ENCODE measurements at places on chromosomes 6 and 20. TPM values are rescaled to one million over a fixed set of nuclear protein-coding genes. Genes with fewer than 3 reads are reported as not detected.

Gene SLC16A10
- 18.5 TPM for total RNA-seq

- H3K27me3 ChIP-seq, result no peaks in the 10 kb centered on the region
- no peaks in the 10 kb centered on the region for H3K36me3 ChIP-seq
- no peak overlapping the region for H3K27ac ChIP-seq
- no peak overlapping the region for H3K4me3 ChIP-seq
These were observed 241.2 kb upstream of the TAB2 start for GRCh38 chr6:149076355-149076734.

- H3K4me3 ChIP-seq, result no peak overlapping the region
- H3K36me3 ChIP-seq, result no peaks in the 10 kb centered on the region
- peak overlapping the region; percentile 92 for H3K27ac ChIP-seq
- peaks cover 45% of the 10 kb centered on the region for H3K4me1 ChIP-seq
- DNase-seq, result no peak
These were observed 1.8 kb downstream of the IGF2R start for GRCh38 chr6:159970659-159971063.

- no peaks in the 10 kb centered on the region for H3K4me1 ChIP-seq
- H3K36me3 ChIP-seq, result no peaks in the 10 kb centered on the region
- no peak overlapping the region for H3K4me3 ChIP-seq
- H3K27ac ChIP-seq, result no peak overlapping the region
- H3K27me3 ChIP-seq, result no peaks in the 10 kb centered on the region
These were observed 9.3 kb upstream of the TRAF3IP2 start for GRCh38 chr6:111614833-111615582.

DNA sequence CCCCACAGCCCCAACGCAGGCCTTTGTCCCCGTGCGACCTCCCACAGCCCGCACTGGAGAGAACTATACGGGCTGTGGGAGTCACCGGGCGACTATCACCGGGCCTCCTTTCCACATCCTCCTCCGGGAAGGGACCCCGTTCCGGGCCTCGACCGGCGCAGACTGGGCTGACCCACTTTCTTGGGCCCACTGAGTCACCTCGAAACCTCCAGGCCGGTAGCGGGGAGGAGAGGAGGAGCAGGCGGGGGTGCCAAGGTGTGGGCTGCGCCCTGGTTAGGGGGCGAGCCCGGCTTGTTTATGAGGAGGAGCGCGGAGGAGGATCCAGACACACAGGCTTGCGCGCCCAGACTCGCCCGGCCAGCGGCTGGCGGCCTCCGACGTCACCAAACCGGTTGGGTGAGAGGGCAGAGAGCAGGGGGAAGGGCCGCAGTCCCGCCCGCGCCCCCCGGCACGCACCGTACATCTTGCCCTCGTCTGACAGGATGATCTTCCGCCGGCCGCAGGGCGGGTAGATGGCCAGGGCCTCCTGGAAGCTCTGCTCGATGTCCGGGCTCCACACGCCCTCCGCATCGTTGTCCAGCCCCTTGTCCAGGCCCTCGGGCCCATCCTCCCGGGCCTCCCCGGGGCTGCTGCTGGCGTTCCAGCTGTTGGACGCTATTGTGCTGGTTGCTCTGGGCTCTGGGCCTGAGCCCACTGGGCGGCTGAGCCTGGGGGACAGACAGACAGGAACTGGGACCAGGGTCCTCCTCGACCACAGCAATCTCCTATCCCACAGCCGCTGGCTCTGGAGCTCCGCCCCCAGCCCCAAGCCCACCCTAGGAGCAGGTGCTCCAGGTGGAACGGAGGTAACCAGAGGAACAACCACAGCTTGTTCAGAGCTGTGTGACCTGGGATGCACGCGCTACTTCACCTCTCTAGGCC lies 10.6 kb downstream of the TEAD3 start:
- peaks cover 10% of the 10 kb centered on the region for H3K36me3 ChIP-seq
- H3K27ac ChIP-seq, result peak overlapping the region; percentile 74
- no peak for DNase-seq
- H3K4me3 ChIP-seq, result peak overlapping the region; percentile 18
- H3K4me1 ChIP-seq, result no peaks in the 10 kb centered on the region
- H3K27me3 ChIP-seq, result no peaks in the 10 kb centered on the region

DNA sequence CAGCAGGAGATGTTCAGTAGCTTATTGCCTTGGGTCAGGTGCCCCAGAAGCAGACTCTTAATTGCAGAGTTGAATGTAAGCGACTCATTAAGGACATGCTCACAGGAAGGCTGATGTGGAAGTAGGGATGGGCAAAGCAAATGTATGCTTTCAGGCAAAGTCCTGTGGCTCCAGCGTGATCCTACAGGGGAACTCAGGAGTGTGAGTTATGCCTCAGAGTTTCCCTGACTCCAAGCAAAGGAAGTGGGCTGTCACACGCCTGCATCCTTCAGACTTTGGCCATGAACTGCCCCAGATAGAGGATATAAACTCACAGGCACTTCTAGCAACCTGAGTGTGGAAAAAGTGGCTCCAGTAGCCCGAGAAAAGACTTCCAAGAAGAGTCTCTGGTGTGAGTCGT lies 64.9 kb upstream of the ZNF133 start:
- no peak overlapping the region for H3K27ac ChIP-seq
- no peaks in the 10 kb centered on the region for H3K36me3 ChIP-seq
- no peak for DNase-seq
- no peaks in the 10 kb centered on the region for H3K4me1 ChIP-seq
- H3K27me3 ChIP-seq, result no peaks in the 10 kb centered on the region
